ENCODE measurements at places on chromosomes 7 and 10.

DNA sequence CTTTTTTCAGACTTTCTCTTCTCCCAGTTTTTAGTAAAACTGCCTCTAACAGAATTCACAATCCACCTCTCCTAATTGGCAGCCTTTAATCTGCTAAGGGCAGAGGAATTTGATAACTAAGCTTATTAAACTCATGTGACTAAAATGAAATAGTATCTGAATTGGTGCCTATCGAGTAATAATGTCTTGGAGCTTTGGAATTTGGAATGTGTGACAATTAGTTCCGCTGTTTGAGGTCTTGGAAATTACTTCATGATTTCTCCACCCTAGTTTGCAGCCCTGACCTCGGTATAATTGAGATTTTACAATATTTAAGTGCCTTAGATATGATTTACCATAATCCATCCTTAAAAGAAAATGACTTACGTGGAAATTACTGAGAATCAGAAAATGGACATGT lies 190.4 kb upstream of the NEBL start:
- no peak for DNase-seq

DNA sequence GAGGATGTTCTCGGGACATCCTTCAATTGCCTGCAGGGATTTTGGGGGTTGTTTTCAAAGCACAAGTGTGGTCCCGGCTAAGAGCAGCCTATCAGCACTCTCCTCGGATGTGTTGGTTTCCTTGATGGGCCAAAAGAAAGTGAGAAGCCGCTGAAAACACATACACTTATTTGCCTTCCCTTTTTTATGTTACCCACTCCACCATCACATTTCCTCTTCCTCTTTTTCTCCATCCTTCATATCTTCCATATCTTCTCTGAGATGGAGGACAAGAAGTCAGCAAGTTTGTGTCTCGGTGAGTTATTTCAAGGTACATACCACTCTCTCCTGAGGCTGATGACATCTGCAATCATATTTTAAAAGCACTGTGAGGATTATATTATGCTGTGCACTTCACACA lies 64.0 kb downstream of the ZNF33B start:
- no peak for DNase-seq

- no peak for DNase-seq
Observed at GRCh38 chr10:52440612-52441285, 126.7 kb downstream of the DKK1 start.

- DNase-seq = no peak
Observed at GRCh38 chr7:112784603-112785002, 5.6 kb downstream of the TMEM168 start.

- DNase-seq = no peak
Observed at GRCh38 chr7:2931034-2931415, 86.9 kb upstream of the GNA12 start.

DNA sequence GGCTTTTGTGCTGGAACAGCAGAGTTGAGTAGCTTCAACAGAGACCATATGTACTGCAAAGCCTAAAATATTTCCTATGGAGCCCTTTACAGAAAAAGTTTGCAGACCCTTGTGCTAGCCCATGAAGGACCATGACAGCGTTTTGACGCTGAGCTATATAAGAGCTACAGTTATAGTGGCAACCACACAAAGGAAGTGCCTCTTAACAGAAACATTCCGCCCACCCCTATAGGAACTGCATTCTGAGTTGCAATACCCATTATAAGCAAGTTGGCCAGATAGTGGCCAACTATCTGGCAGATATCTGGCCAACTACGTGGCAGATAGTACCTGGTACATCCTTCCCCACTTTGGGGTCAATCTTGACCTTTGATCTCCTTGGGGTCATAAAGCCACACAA lies 47.5 kb upstream of the DMBT1 start:
- no peak for DNase-seq

GRCh38 chr7:46029111-46029704 lies 108.1 kb upstream of the IGFBP3 start:
- DNase-seq = no peak

DNA sequence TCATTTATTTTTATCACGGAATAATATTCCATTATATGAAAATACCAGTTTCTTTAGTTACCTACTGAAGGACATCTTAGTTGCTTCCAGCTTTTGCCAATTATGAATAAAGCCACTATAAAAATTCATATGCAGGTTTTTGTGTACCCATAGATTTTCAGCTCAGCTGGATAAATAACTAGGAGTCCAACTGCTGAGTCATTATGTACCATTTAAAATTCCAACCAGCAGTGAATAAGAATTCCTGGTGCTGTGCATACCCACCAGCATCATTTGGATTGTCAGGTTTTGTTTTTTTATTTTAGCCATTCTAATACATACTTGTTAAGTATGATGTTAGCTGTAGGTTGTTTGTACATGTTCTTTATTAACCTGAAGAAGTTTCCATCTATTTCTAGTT lies 14.5 kb downstream of the FAM24B start:
- DNase-seq = no peak

GRCh38 chr10:98030991-98031431 lies 590 bp upstream of the CRTAC1 start:
- no peak for DNase-seq

GRCh38 chr7:97844036-97844435 lies 28.2 kb downstream of the ASNS start:
- no peak for DNase-seq

DNA sequence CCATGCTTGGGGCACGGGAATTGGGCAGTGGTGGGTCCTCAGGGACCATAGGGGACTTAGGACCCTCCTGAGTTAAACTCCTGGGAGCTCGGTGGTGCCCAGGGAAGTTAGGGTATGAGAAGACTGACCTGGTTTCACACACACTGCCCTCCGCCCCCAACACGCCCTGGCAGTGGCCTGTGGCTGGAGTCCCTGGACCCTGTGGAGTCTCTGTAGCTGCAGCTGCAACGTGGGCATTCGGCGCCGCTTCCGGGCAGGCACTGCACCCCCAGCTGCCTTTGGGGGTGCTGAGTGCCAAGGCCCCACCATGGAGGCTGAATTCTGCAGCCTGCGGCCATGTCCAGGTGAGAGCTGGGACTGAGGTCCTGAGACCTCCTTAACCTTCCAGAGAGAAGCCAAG lies 29.9 kb upstream of the ZNF862 start:
- no peak for DNase-seq

GRCh38 chr10:54961040-54961439 lies 160.0 kb upstream of the PCDH15 start:
- no peak for DNase-seq

Data from non-pigmented ciliary epithelial cell (primary cell).